NCI-H2029 treated with DMSO at 0.1 percent for 48 hours (cell line): ENCODE measurements at places on chromosomes 6 and 20.

- DNase-seq = no peak
These were observed 27.2 kb upstream of the GPR63 start for GRCh38 chr6:96864216-96865054.

DNA sequence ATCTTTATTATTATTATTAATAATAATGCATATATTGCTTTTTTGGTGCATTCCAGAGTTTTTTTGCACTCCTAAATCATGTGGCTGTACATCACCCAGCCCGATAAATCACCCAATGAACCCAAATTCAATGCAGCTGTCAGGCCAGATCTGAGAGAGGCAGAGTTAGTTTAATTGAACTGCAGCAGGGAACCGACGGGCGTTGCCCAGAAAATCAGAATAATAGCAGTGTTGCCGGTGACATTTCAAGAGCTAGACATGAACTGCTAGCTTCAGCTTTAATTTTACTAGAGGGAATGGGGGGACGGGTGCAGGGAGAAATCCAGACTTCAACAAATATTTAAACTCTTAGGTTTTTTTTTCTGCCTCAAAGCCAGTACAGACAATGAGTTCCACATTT, 135.0 kb downstream of the CLIC5 start:
- no peak for DNase-seq

DNA sequence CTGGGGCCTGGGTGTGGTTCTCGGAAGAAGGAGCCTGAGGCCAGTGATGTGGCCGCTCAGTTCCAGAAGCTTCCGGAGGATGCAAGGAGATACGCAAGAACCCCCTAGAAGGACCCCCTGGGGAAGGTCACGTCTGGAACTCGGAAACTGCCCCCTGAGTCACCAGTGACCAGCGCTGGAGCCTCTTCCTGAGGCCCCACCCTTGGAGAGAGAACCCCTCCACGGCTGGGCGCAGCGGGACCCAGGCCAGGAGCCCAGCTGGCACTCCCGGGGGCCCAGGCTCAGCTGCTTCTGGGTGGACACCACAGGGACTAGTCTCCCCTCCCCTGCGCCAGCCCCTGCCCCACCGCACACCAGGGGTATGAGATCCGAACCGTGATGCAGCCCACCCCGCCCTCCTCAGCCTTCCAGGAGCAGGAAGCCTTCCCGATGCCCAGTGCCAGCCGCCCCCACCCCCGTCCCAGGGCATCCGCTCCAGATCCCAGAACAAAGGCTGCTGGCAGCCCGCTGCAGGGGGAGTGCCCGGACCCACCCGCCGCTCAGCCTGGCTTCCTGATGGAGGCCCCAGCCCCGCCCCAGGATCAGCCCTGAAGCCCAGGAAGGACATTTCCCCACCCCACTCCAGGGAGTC, 7.5 kb downstream of the LAMA5 start:
- no peak for DNase-seq

GRCh38 chr6:133300896-133301295, 59.7 kb downstream of the EYA4 start:
- no peak for DNase-seq

GRCh38 chr6:27251112-27251605, 3.7 kb downstream of the PRSS16 start:
- no peak for DNase-seq

DNA sequence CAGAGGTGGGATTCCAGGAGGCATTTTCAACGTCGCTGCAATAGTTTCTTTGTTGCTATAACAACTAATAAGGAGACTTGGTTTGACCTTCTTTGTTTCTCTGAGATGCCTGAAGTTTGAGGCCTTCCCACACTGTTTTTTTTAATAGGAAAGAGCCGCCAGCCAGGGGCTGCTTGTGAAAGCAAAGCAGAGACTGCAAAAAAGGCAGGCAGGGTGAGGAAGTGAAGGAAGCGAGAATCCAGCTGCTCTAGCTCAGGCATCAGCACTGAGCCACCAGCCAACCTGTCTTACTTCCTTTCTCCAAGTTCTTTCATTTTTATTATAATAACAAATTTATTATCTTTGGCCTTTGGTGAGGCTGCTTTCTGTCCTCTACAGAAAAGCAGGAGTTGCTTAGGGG, 179.1 kb downstream of the DOK5 start:
- DNase-seq = no peak

DNA sequence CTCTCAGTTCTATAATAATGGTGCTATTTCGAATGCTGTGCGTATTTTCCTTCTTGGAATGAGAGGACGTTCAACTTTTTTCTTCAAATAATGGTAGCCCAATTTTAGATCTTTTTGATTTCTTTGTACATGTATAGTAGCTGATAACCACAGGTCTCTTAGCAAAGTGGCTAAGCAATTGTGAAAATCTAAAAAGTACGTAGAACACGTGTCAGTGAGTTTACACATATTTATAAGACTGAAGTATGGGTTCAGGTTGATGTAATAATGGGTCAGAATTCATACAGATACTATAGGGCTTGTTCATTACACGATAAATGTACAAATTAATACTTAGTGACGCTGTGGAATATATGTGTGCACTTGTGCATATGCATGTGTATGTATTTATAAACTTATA, 1.3 kb downstream of the SMIM13 start:
- no peak for DNase-seq

GRCh38 chr6:146339716-146340115, 203.9 kb upstream of the RAB32 start:
- DNase-seq = no peak

- no peak for DNase-seq
These were observed 289 bp downstream of the FOXP4 start for GRCh38 chr6:41546475-41546865.

DNA sequence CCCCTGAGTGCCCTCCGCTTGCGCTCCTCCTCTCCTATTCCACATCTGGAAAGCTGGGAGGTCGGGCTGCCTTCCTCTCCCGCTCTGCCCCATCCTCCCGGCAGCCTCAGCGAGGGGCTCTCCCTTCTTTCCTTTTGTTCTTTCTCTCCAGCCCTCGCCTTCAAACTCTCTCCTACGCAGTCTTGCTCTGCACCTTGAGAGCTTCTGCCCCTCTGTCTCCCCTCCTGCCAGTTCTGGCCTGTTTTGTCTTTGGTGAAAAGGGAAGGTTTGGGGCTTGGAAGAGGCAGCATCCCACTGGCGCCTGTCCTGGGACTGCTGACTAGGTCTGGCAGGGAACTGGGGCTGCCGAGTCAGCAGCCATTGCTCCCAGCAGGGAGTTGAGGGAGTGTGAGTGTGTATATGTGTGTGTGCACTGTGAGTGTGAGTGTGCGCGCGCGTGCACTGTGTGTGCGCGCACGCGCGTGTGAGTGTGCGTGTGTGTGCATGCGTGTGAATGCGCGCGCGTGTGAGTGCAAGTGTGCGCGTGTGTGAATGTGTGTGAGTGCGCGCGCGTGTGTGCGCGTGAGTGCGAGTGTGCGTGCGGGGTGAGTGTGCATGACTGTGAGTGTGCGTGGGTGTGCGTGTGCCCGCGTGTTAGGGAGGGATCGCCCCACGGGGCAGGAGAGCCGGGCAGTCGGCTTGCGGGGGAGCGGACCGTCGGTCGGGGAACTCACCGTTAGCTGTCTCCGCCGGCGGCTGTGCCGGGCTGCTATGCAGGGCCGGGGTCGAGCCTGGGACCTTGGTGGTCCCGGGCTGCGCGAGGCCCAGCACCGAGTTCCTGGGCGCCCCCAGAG, 523 bp downstream of the CPXM1 start:
- no peak for DNase-seq

DNA sequence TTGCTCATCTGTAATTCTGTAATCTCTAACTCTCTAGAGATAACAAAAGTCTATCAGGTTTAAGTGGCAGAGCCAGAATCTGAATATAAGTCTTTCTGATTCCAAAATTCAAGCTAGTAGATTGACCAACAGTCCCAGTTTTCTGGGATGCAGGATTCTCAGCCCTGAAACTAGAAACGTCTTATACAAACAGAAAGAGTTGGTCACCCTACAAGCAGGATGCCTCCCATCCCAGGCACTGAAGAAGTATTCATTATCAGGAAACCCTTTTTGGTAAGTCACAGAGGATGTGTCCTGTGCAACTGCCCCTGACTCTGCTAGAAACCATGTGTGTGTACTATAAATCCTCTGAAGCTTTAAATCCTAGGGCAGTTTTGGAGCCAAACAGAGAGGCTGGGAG, 135.0 kb downstream of the CARMIL1 start:
- DNase-seq = no peak

GRCh38 chr6:157278171-157278570, 45.1 kb downstream of the TMEM242 start:
- DNase-seq = no peak

DNA sequence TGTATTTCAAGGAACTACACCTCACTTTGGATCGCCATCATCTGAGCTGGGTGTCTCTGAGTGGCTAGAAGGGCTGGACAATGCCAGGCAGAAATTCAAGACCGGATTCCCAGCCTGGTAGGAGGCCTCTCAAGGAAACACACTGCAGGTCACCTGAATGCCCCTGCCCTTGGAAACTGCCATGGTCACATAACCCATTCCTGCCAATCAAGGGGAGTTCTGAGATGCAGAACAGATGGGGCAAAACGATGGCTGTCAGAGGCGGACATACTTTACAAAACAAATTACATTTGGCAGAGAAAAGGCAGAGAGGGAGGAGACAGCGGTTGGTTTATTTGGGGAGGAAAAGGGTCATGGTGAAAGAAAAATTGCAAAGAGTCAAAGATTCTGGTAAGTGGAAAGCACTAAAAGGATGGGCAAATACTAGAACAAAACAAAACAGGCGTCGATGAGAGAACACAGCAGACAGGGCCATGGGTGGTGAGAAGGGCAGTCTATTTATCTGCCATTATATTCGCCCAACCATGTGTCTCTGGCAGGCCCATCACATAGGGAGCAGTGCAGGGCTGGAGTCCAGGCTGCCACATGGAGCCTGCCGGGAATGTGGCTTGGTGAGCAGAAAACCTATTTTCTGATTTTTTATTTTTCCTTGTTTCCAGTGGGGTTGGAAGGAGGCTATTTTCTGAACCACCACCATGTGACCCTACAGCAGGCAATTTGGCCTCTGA, 13.5 kb downstream of the BEND3 start:
- no peak for DNase-seq

DNA sequence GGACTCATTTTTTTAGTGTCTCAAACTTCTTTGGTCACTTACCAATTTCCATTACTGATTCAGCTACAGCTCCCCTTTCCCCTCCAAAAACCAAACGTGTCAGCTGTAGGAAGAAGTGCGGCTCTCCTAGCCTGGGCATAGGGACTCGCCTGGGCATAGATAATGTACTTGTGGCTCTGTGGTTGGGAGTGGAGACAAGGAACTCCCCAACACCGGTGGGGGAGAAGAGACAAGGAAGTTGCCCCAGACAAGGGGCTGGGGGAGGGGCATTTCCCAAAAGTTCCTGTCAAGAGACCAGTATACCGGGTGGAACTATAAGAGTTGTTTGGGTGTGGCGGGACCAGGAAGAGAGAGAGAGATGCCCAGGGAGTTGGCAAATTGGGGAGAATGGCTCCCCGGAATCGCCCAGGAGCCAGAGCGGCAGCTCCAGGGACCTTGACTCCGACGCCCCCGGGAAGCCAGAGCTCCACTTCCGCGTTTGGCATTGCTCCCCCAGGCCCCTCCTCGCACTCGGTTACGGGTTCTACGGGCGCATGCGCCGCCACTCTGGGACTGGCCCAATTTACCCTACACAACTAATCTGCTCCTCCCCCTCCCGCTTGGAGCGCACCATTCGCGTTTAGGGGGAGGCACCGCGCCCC, 871 bp upstream of the ZFAND3 start:
- DNase-seq = no peak

- no peak for DNase-seq
These were observed 219.5 kb upstream of the JAG1 start for GRCh38 chr20:10893321-10893720.

- DNase-seq = no peak
These were observed 3.1 kb upstream of the HECA start for GRCh38 chr6:139131736-139132280.

GRCh38 chr6:3766214-3766613, 14.7 kb upstream of the PXDC1 start:
- no peak for DNase-seq

- DNase-seq = no peak
These were observed 52.9 kb upstream of the PROKR2 start for GRCh38 chr20:5369629-5370028.

DNA sequence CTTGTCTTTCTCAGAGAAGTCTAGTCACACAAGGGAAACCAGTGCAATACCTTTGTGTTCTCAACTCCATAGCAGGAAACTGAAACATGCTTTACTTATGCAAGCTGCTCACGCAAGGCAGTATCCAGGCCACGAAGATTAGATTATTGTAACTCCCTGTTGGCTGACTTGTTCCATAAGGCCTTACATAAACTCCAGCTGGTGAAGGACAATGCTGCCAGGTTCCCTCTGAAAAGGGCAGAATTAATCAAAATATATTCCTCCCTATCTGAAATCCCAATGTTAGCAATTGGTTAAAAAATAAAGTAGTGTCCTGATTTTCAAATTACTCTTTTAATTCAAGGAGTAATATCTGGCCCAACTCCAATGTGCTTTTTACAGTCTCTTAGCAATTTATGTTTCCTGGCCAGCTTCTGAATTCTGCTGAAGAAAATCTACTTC, 966.6 kb downstream of the HACE1 start:
- DNase-seq = no peak

DNA sequence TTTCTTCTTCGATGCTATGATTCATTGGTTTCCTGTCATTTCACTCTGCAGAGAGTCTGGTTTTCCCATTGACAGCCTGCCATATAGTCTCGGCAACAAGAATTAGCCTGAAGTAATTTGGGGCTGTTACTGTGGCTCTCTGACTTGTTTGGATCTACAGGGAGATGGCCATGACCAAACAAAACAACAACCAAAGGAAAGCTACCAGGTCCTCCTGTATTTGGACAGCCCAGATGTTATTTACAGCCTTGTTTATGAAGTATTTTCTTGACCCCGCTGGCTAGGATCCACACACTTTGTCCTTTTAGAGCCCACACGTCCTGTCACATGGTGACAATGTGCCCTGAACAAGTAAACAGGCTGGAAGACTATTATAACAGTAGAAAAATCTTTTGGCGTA, 111.4 kb upstream of the PREP start:
- no peak for DNase-seq

DNA sequence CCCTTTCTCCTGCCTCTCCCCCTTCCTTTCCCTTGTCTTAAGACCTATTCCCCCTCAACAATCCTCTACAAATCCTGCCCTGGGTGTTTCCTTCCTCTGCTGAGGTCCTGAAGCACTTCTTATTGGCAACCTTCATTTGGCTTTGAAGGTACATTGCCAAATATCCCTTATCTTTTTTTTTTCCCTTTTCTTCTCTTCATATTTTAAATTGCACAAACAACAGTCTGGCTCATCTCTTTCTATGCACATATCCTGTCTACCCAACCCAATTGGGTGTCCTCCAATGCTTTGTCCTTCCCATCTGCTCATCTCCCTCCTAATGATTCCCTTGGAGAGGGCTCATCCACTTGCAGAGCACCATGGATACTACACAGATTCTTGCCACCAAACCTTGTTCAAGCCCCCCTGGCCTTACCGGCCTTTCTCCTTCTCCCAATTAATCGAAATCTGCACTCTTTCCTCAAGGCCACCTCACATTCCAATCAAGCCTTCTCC, 537.9 kb upstream of the JARID2 start:
- no peak for DNase-seq
